ENCODE measurements at places on chromosomes 16 and 17. TPM values are rescaled to one million over a fixed set of nuclear protein-coding genes. Genes with fewer than 3 reads are reported as not detected.

Gene CACNA1G
- 6.2 TPM for total RNA-seq

Gene TTYH2
- 18.2 TPM for total RNA-seq

Gene LRRC75A
- total RNA-seq: 2.6 TPM

DNA sequence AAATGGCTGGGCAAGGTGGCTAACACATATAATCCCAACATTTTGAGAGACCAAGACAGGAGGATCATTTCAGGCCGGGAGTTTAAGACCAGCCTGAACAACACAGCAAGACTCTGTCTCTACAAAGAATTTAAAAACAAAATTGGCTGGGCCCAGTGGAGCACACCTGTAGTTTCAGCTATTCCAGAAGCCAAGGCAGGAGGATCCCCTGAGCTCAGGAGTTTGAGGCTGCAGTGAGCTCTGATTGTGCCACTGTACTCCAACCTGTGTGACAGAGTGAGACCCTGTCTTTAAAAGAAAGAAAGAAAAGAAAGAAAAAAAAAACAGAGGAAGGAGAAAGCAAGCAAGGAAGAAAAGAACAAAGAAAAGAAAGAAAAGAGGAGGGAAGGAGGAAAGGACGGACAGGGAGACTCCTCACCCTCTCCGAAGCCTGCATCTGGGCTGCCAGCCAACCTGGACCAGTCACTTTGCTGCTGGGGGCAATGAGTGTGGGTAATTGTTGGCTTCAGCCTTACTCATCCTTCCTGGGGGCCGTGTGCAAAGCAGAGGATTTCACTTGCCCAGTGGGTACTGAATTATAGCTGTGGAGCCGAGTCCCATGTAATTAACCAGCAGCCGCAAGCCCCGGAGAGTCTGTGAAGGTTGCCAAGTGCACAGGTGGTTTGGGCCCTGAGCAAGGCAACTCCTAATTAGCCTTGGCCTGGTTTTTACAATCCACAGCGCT, 6.7 kb upstream of the MT4 start:
- H3K27ac ChIP-seq: no peak overlapping the region
- H3K36me3 ChIP-seq: no peaks in the 10 kb centered on the region
- no peak overlapping the region for H3K4me3 ChIP-seq
- H3K27me3 ChIP-seq: no peaks in the 10 kb centered on the region

DNA sequence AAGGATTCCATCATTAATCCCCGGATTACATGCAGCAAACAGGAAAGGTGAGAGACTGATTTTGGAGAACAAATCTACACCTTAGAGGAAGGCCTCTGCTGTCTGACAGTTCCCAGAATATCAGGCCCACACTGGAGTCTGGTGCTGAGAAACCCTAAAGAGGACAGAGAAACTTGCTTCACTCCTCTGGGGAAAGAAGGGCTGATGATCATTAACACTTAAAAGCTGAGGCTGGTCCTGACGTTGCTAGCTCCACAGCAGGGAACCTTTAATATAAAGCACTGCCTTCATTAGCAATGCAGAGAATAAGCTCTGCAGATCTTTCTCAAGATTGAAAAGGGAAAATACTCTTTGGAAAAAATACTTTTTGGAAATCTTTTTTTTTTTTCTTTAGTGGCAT, 1472.4 kb upstream of the GOT2 start:
- H3K4me3 ChIP-seq: no peak overlapping the region
- H3K27me3 ChIP-seq: no peaks in the 10 kb centered on the region
- no peak for DNase-seq
- H3K36me3 ChIP-seq: no peaks in the 10 kb centered on the region
- H3K4me1 ChIP-seq: no peaks in the 10 kb centered on the region
- H3K27ac ChIP-seq: no peak overlapping the region
